Stimulated activated CD4-positive, alpha-beta T cell treated with anti-CD3 and anti-CD28 coated beads, Interleukin-1b, Interleukin-23, amount 100 ng/mL, for 1 hour (primary cell): ENCODE measurements at places on chromosomes 6 and 20.

- DNase-seq, result no peak
Observed at GRCh38 chr6:154715446-154715845, 17.8 kb upstream of the SCAF8 start.

GRCh38 chr6:105163183-105163582, 16.6 kb downstream of the POPDC3 start:
- no peak for DNase-seq

DNA sequence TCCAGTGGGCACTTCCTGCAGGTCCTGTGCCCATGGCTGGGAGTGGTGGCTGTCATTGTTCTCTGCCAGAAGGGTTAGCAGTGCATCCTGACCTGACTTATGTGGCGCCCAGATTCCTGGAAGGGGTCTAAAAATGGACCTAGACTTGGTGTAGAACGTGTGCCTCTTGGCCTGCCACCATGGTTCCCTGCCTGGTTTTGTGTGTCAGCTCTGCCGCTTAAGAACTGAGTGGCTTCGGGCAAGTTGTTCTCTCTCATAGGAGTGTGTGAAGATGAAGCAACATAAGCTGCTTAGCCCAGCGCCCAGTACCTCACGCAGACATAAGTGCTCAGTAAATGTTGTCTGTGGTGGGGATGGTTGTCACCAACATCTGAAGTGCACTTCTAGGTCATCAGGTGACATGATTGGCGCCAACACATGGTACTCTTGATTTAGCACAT, 52.1 kb downstream of the PTPN1 start:
- DNase-seq, result no peak

DNA sequence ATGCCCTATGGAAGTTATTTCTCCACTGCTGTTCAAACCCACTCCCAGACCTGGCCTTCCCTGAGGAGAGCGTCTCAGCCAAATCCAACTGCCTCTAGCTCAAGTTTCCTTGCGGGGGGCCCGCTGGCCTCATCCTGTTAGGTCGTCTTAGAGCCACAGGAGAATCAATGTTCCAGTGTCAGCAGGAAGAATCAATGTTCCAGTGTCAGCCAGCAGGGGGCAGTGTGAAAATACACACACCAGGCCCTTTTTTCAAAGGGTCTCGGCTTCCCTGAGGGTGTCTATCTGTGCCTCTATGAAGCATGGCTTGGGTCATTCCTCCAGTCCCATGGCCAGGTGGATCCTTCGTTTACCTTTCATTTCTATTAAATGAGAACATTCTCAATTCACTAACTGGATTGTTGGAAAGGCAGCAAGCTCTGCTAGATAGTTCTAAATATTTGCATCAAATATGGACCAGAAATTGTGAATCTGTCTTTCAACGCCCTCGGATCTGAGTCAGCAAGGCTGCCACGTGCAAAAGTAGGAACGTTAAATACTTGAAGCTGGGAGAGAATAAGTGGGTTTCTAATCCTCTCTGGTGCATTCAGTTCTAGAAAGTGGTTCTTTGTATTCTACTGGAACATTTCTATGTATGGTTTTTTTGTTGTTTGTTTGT, 19.2 kb downstream of the PRND start:
- DNase-seq, result peak; percentile 54

- DNase-seq, result no peak
Observed at GRCh38 chr6:14192216-14192788, 74.7 kb downstream of the CD83 start.

DNA sequence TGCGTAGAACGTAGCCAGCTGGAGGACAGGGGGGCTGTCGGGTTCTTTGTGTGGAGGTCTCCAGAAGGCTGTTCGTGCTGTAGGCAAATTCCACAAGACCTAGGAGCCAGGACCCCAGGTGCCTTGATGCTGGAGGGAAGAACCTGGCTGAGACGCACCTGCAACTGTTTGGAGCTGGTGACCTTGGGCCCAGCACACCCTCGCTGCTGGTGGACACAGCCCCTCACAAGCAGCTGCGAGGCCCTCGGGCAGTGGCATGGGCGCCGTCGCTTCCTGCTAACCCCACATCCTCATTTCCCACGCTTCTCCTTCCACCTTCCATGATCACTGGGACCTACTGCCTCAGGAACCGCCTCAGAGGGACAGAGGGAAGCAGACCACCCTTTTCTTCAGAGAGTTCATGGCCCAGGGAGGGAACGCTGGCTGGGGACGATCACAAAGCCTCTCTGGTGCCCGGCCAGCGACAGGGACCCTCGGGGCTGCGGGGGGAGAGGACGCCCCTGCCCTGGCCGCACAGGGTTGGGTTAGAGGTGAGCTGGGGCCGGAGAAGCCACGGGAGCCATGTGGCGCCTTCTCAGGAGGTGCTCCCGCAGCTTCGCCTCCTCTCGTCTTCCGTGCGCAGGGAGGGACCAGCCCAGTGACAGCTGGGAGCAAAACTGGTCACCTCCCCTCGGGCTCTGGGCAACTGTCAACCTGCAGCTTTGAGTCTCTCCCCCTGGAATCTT, 18.4 kb downstream of the DLL1 start:
- no peak for DNase-seq

GRCh38 chr6:73657201-73657600, 3.4 kb upstream of the SLC17A5 start:
- DNase-seq, result no peak

DNA sequence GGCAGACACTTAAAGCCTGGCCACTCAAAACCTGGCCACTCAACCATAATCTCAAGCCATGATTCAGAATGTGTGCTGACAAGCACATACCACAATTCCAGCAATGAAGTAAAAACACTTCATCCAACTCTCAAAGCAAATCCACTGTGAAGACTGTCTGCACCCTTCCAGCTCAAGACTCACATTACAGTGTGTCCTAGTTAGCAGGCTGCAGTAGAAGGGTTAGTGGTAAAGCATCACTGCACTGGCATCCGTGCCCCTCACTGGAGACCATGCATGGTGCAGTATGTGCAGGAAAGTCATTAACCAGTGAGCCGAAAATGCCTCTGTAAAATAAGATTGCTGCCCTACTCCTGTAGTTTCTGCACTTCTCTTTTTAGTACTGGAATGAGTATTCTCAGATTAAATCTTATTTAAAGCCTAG, 43.4 kb downstream of the SLC23A2 start:
- no peak for DNase-seq

- no peak for DNase-seq
Observed at GRCh38 chr6:3520281-3521230, 63.7 kb upstream of the SLC22A23 start.

- no peak for DNase-seq
Observed at GRCh38 chr6:166907373-166907841, 48.9 kb downstream of the RNASET2 start.

DNA sequence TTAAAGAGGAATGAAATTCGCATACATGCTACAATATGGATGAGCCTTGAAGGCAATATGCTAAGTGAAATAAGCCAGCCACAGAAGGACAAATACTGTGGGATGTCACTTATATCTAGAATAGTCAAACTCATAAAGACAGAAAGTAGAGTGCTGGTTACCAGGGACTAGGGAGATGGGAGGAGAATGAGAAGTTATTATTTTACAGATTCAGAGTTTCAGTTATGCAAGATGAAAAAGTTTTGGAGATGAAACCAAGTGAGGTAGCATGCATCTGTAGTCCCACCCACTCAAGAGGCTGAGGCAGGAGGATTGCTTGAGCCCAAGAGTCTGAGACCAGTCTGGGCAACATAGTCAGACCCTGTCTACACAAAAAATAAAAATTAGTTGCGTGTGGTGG, 82.5 kb upstream of the ARID1B start:
- DNase-seq, result no peak

DNA sequence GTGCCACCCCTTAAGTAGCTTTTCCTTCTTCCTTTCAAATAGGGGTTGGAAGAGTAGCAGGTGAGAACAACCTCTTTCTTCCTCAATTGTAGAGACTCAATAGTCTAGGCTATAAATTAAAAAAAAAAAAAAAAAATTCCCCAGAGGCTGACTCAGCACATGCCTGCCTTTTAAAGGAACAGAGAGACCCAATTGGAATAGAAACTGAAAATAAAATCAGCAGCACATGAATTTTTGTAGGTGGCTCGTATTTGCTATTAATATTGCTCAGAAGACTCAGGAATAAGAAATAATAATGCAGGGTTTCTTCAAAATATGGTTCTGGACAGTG, 19.3 kb downstream of the TOP1 start:
- DNase-seq, result no peak

DNA sequence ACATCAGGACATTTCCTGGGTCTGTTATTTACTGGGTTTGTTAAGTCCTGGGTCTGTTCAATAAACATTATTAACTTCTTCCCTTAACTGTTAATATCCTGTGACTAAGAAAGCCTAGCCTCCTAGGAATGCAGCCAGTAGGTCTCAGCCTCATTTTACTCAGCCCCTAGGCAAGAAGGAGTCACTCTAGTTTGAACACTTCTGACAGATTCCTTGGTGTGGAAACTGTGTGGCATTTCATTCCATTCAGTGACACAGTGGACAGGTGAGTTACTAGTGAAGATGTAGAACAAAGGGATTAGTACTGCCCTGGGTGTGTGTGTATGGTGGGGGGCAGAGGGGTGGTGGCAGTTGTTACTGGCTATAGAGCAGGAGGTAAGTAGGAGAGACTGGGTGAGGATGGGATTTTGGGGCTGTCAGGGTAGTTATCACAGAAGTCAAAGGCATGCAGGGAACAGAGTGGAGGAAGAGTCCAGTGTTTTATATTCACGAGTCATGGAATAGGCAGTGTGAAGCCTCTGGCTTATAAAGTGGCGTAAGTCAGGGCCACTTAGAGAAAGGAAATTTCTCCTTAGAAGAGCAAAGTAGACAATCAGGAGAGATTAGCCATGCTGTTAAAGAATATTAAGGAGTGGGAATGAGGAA, 28.4 kb downstream of the RNF182 start:
- DNase-seq, result no peak

- peak; percentile 41 for DNase-seq
Observed at GRCh38 chr6:73452107-73452461, at the start of gene CGAS. TSS of gene CGAS (minus strand) at chr6:73452297. CDS start at chr6:73452181, 116 bp downstream.

GRCh38 chr6:89214197-89214596, 3.0 kb downstream of the GABRR1 start:
- no peak for DNase-seq

- no peak for DNase-seq
Observed at GRCh38 chr6:132388291-132388690, 13.0 kb downstream of the MOXD1 start.

GRCh38 chr6:35049900-35050756, 91.0 kb downstream of the TCP11 start:
- DNase-seq, result no peak

DNA sequence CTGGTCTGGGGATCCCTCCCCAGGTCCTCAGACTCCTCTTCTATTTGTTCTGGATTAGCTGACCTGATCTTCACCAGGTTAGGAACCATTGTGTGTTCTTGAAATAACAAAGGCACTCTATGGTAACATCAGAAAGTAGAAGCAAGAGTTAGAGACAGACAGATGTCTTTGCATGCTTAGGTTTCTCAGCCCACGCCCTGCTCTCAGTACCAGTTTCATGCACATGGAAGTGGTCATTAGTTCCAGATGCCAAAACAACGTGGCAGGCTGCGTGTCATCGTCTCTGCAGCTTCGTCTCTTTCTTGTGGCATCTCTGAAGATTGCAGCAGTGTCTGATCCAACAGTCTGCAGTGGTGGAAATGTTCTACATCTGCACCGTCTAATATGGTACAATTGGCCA, 89.4 kb downstream of the PACRG start:
- no peak for DNase-seq

DNA sequence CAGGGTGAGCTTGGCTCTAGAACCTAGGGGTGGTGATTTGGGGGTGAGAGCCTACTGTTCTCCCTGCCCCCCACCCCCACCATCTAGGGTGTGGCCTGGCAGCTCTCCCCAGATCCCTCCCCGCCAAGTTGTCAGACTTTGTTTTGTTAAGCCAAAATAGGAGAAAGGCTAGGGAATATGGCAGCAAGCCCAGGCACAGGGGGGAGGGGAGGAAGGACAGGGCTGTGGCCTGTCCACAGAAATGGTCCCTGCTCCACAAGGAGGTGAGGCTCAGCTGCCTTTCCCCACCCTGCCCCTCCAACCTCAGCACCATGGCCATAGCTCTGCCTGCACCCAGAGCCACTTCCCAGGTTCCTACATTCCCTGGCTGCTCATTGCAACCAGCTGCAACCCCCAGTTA, 17.2 kb downstream of the SCUBE3 start:
- DNase-seq, result no peak

DNA sequence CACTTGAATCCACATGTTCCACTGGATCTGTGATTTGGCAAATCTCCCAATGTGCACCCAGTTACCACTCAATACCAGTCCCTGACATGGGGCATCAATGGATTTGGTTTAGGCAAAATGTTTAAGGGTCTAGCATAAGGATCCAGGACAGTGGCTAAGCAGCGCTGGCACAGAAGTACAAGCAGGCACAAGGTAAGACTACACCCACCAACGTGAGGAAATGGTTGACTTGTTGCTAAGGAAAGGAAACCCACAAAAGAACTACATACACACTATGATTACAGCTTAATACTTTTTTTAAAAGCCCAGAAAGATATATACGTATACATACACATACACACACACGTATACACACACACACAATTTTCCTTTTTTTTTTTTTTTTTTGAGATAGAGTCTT, 79.0 kb downstream of the DNAAF9 start:
- DNase-seq, result no peak

DNA sequence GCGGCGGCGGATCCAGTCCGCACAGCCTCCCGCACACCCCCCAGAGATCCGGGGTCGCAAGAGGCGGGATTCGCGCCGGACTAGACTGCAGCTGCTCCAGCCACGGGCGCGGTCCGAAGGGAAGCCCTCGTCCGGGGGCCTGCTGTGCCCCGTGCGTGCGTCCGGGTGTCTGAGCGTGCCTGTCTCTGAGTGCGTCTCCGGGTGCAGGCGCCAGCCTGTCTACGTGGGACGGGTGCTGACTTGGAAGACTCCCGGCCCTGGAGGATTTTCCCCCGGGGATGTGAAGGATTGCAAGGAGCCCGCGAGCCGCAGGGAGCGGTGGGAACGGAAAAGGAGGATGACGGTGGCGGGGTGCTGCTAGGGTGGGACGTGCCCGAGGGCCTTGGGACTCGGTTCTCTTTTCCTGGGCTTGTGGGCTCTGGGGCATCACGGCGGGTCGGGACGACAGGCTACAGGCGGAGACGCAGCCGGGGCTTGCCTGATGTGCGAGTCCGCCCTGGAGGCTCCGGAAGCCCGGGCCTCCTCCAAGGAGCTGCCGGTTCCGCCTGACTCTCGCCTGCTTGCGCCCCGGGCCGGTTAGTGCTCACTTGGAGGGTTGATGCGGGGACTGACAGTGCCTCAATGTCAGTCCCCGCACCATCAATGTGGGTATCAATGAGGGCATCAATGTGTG, 5.7 kb downstream of the MAFB start:
- DNase-seq, result no peak

- no peak for DNase-seq
Observed at GRCh38 chr6:46821458-46821881, 28.3 kb downstream of the MEP1A start.

GRCh38 chr6:157460182-157460999, 79.4 kb downstream of the ZDHHC14 start:
- no peak for DNase-seq

DNA sequence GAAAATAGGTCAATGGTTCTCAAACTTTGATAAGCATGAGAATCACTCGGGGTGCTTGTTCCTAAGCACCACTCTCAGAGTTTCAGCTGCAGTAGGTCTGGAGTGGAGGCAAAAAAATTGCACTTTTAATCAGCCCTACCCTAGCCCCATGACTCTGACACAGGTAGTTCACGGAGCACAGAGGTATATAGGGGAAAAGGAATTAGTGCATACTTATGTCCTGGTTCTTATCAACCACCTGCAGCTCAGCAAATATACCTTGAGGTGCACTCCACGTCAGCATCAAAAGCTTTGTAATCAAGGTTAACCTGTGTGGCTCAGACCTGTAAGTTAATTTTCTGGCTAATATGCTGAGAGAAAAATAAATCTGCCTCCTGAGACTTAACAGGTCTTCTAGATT, 138.8 kb upstream of the HMGN3 start:
- DNase-seq, result no peak

GRCh38 chr6:55255113-55255512, 72.2 kb upstream of the GFRAL start:
- DNase-seq, result no peak
